Stimulated activated CD8-positive, alpha-beta memory T cell treated with anti-CD3 and anti-CD28 coated beads, Interleukin-4, amount 100 ng/mL, for 4 hours (primary cell): ENCODE measurements at places on chromosomes 1 and 21.

DNA sequence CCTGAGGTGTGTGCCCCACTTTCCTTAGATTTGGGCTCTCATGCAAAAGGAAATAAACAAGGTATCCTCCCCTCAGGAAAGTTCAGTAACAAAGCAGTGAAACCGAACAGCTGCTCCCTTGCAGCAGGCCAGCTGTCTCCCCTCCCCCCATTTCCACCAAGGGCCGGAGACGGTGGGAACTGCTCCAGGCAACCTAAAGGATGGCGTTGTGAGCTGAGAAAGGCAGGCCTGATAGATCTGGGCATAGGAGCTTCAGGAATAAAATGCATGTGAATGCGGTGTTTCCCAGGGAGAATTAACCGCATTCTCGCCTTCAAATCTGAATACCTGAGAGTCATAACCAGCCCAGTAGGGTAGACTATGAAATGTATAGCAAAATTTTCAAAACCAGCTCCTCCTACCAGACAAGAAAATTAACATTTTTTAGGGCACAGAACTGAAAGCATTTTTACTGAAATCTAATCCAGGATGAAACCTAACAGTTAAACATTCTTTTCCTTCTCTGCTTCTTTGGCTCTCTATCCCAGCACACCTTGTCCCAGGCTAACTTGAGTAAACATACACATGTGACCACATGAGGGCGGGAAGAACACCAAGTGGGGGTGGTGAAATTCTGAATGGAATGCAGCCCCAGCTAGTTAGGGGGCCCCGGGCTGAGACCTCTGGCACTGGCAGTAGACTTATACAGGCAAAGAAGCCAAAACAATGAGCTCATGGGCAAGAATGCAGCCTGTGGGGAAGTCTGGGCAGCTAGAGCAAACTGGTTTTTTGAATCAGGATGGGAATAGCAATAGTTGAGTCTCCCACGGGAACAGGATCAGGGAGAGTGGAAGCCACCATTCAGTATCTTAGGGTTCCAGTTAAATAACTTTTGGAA lies 11.5 kb downstream of the MCL1 start:
- no peak for DNase-seq

- no peak for DNase-seq
Observed at GRCh38 chr1:156964441-156964840, 44.0 kb downstream of the LRRC71 start.

- no peak for DNase-seq
Observed at GRCh38 chr1:24558902-24559791, 3.3 kb downstream of the NCMAP start.

- no peak for DNase-seq
Observed at GRCh38 chr1:81915937-81916336, 115.2 kb downstream of the ADGRL2 start.

DNA sequence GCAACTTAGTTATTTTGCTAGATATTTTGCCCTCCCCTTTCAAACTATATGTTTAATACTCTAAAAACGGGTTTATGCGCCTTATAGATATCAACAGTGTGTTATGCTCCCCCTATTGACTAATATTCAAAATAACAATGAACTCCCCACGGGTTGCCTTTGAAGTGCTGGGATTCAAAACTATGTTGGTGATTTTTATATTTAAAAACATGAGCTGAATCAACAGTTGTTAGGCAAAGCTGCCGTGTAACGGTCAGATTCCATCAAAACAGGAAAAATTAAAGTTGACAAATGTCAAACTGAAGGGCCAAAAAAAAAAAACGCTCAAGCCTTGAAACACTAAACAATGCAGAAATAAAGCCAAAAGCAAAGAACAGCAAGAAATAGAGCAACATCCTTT lies 2.5 kb downstream of the TGFBR3 start:
- no peak for DNase-seq

DNA sequence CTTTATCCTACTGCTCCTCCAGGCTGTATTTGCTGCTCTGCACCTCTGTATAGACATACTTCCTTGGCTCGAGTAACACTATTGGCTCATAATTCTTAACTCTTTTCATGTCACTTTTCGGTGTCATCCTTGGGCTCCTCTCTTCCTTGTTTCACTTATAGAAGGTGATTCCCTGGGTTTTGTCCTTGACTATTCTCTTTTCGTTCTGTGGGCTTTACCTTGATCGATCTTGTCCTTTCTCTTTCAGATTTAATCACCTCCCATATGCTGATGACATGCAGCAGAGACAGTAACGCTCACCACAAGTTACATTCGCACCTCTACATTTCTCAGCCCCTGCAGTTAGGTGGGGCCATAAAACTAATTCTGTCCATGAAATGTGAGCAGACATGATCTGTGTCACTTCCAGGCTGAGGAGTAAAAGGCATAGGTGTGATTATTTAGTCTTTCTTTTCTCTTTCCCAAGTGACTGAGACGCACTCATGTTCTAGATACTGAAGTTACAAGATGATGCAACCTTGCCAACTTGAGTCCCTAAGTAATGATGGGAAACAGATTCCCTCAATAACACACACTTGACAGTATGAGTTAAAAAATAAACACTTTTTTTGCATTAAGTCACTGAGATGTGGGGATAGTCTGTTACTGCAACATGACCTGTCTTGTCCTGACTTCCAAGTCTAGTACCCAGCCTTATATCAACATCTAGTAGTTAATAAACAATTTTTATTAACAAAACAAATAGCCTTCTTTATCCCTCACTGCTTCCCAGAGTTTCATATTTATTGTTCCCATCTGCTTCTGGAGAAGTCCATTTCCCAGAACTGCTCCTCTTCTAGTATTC lies 49.9 kb upstream of the HAO2 start:
- DNase-seq = no peak

DNA sequence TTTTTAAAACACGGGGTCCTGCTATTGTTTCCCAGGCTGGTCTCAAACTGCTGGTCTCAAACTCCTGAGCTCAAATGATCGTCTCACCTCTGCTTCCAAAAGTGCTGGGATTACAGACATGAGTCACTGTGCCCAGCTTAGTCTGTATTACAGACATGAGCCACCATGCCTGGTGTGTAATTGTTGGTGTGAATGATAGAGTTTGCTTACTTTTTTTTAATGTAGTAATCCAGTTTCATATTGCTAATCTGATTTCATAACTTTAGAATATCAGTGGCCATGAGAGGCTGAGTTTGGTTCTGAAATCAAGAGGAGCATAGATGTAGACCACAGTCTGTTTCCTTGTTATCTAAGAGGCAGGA lies 3.4 kb downstream of the EPB41 start:
- DNase-seq = no peak

DNA sequence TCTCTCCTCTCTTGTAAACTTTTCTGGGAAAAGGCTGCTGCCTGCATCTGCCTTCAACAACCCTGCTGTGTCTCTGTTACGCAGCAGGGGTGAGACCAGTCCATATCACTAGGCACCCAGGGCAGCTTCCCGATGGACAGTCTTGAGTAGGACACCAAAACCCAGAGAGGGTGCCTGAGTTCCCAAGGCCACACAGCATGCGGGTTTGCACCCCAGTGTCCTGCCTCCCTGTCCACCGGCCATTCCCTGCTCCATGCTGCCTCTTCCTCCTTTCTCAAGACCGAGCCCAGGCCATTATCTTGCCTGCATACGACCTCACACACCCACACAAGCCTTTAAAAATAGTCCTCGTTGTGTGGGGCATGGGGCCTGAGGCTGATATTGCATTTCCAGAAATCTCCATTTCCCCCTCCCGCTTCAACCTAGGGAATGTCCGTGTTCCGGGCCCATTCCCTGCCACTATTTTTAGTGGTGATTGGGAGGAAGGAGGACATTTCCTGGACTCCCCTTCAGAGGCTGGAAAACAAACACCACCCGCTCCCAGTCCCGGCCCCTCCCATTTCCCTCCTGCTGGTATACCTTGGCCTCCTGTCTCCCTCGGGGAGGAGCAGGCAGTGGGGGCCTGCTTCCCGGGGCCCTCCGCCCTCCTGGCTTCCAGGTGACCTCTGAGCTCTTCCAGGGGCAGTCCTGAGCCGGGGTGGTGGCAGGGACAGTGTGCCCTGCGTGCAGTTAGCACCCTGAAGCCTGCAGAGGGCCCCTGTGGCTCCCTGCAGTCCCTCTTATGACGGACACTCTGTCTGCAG lies 132.4 kb upstream of the TMEM51 start:
- DNase-seq = no peak

GRCh38 chr1:150514913-150515327 lies 632 bp upstream of the FALEC start:
- DNase-seq = no peak

- no peak for DNase-seq
Observed at GRCh38 chr1:60922304-60922703, 160.1 kb upstream of the NFIA start.

- no peak for DNase-seq
Observed at GRCh38 chr1:118717893-118718292, 270.2 kb downstream of the TBX15 start.

DNA sequence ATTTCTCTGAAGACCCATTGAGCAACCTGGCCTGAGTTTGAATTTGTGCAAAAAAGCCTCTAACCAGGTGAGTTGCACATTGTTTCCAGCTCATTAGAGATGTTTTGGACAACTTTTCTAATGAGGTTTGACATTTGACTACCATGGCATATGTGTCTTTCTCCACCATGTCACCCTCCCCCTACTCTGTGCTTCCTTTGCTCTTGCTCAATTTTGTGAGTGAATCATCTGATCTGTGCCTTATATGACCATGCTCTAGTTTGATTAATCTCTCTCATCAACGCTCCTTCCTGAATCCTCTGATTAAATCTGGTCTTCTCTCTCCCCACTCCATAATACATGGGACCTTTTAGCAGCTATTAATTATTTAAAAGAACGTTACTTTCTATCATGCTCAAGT lies 144.8 kb upstream of the SAMSN1 start:
- no peak for DNase-seq

DNA sequence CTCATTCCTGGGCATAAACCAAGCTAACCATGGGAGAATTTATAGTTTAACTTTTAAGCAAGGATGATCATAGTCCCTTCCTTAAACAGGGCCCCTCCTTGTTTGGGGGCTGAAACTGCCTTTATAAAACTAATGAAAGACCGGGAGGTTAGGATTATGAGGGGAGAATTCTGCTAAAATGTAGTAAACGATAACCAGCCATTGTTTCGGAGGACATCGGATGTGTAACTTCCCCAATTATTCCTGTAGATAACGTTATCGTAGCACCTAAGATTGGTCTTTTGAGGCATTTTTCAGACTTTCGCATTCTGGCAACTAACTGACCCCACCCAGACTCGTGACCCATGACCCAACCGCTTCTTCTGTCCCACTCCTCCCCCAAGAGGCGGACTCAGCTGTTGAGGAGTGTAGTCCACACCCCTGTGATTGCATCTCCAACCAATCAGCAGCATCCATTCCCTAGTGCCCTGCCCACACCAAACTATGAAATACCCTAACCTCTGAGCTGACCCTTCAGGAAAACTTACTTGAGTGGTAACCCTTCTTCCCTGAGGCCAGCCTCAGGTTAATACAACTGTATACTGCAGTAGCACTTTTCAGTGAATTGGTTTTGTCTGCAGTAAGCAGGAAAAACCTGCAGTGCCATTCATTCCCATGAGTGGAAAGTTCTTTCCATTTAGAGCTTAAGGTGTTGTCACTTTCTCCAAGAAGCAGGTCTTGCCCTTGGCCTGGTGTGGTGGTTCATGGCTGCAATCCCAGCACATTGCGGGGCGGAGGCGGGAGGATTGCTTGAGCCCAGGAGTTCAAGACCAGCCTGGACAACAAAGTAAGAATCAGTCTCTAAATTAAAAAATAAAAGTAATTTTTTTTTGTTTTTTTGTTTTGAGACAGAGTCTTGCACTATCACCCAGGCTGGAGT lies 823 bp upstream of the SYF2 start:
- no peak for DNase-seq

- no peak for DNase-seq
Observed at GRCh38 chr1:229562686-229563085, 4.2 kb upstream of the ABCB10 start.

DNA sequence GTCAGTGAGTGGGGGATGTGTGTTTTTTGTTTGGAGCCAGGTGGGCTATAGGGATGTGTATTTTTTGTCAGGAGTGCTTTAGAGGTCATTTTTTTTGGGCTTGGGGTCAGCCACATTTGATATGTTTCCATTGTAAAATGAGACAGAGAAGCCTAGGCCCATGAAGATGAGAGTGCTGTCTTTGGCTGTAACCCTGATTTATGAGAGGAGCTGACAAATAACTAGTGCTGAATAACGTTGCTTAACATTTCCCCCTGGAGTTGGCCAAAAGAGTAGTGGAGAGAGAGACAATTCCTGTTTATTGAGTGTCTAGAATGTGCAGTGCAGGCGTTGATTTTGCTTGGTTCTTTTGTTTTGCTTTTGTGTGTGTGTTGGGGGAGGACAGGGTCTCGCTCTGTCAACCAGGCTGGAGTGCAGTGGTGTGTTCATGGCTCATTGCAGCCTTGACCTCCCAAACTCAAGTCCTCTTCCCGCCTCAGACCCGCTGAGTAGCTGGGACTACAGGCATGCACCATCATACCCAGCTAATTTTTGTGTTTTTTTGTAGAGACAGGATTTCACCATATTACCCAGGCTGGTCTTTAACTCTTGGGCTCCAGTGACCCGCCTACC lies 64.7 kb downstream of the S1PR1 start:
- no peak for DNase-seq

- DNase-seq = no peak
Observed at GRCh38 chr1:197614916-197615692, 160.2 kb downstream of the DENND1B start.
